ENCODE measurements at places on chromosomes 4 and X.

DNA sequence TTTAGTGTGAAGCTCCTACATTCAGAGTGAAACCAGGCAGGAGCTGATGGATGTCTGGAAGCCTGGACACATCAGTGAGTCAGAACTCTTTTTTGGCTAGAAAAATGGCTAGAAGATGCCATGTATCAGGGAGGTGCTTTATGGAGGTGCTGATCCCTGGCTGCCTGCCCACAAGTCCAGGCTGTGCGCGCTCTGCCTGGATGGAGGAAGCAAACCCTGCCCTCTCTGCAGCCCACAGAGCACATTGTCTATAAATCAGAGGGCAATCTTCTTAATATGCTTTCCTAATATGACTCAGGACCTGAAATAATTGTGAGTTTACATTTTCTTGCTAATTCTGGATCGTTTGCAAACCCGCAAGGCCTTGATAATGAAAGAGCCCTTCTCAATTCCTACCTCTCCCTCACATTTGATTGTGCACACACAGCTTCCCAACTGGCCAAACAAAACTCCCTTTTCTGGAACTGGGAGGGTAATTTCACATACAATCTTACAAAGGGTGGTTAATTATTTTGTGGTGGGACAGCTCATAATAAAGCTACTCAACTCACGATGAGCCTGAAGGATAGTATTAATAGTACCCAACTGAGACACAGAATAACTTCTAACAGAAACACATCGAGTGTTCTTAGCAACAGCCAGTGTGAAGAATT, 11.7 kb downstream of the MFAP3L start:
- no peak for DNase-seq

- no peak for DNase-seq
Measured at GRCh38 chr4:74168841-74169240, 10.9 kb downstream of the MTHFD2L start.

GRCh38 chr4:64353904-64354303, 55.3 kb downstream of the TECRL start:
- no peak for DNase-seq

GRCh38 chrX:77433001-77433400, 14.2 kb upstream of the FGF16 start:
- DNase-seq = no peak

GRCh38 chr4:158020176-158020575, 152.6 kb downstream of the GASK1B start:
- no peak for DNase-seq

DNA sequence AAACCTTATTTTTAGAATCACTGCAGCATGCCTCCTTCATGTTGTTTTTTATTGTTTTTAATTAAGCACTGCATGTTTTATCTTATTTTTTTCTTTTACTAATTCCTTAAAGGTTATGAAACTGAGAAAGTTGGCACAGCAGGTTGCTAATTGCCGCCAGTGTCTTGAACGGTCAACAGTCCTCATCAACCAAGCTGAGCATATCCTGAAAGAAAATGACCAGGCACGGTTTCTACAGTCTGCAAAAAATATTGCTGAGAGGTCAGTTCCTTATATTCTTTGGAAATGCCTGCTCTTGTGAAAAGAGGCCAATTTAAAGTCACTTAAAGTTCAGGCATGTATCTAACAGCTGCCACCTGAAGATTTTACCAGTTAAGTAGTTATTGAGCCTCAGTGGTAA, 76.8 kb downstream of the TEX13B start:
- DNase-seq = no peak

- DNase-seq = no peak
Measured at GRCh38 chrX:46686003-46686645, 72.8 kb downstream of the SLC9A7 start.

DNA sequence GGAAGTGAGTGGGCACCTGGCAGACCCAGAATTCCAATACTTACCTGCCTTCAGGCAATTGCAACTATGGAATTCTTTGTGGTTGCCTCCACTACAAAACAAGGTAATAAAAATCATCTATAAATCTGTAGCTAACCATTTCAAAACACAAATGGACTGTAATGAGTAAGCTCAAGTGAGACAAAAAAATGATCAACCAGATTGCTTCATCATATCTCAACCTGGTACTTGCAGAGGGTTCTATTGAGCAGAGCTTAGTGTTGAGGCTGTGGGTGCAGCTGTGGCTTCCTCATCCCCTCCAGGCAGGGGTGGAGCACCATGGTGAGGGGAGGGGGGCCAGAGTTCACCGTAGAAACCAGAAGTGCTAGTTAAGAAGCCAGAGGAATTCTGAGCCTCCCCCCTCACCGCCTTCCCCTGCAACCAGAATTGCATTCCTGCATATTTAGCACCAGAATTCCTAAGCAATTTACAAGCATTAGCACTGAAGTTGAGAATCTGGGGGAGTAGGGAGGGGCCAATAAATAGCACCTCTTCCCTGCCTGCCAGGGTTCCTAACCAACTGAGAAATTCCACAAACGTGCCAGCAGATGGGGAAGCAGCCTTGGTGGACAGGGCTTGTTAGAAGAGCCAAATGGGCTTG, 11.5 kb downstream of the CTAG1A start:
- DNase-seq = peak; percentile 0

DNA sequence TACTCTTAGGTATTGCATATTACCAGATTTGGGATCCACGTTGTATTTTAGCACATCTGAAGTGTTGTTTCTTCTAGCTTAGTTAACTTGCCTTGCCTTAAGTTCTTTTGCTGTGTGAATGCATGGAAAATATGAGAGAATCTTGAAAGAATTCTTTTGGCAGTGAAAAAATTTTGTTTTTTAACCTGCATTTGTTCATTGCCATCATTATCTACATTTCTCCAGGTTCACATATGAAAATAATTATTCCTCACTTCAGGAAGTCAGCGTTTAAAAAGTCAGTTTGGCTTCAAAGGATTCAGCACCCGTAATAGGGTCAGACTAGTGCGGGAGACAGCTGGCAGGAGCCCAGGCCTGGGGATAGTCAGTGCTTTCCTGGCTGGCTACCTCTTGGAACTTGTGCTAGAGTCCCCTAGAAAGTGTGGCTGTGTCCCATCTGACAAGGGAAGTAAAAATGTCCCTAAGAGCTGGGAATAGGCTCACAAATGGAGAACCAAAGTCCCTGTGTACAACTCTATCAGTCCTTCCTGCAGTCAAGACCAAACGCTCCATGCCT, 251.9 kb upstream of the KLF3 start:
- no peak for DNase-seq

Measured in AML-193 (cell line).